Activated T-helper 1 cell treated with anti-CD3 and anti-CD28 coated beads, Interleukin-2, amount 50 U/mL, for 16 hours (primary cell): ENCODE measurements at places on chromosomes 5 and 9.

GRCh38 chr5:42991404-42992087 is 48.6 kb downstream of the ANXA2R start:
- DNase-seq, result no peak

DNA sequence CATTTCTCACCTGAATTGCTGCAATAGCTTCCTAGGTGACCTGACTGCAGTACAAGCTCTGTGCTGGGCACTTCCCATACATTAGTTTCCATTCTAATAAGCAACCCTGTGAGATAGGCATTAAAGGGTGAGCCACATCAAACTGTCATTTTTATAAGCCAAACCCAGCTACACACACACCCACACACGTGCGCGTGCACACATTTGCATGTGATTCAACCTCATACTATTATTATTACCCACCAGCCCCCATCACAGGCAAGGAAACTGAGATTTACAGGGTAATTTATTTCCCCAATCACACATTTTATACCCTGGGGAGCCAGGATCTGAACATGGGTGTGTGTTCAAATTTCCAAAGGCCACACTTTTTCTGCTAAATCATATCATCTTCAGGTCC is 93.6 kb downstream of the TTLL11 start:
- no peak for DNase-seq

- DNase-seq, result no peak
Observed at GRCh38 chr5:73419465-73420390, 28.8 kb downstream of the FOXD1 start.

GRCh38 chr9:2059274-2059929 is 44.3 kb downstream of the SMARCA2 start:
- DNase-seq, result no peak

- no peak for DNase-seq
Observed at GRCh38 chr5:53080271-53080670, 29.3 kb downstream of the MOCS2 start.

DNA sequence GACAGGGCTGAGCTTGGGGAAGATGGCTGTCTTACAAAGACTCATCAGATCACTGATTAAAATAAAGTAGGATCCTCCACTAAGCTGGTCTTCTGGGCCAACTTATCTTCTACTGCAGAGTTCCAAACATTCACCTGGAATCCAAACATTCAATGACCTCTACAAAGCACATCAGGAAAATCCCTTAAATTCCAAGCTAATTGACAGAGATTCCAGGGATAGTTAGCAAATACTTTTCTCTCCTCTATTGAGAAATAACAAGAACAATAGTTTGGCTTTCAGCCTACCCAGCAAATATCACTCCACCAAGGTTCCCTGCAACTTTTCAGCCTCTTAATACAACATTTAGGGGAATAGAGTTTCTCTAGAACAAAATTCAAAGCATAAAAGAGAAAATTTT is 140.6 kb upstream of the LIFR start:
- DNase-seq, result no peak

DNA sequence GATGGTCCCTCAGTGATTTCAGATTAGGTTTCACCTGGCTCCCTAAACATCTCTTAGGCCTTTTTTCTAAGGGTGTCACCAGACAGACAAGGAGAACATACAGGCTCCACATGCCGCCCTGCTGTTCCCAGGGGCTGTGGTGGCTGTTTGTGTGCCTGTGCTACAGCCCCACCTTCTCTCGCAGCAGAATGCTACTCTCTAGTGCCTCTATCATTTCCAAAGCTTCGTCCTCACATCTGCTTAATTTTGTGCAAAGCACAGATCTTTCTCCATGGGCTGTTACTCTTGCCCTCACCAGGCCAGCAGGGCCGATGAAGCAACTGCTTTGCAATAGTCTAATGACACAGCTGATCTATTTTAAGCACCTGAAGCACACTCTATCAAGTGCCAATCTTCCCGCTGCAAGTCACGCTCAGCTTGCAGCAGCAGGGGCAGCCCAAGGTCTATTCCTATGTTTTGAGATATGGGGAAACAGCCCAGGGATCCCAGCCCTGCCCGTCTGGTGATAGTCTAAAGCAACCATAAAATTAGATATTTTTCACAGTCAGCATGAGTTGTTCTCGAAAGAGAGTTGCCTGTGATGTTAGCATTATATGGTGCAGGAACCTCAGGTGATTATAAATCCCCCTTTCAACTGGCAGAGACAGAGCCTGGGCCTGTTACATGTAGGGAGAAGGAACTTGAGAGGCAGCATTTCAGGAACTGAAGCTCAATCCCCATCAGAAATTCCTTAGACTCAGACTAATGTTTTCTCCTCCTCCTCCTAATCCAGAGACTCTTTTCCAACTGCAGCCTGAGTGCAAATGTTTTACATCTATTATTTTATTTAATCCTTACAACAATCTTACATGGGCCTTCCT is 12.7 kb downstream of the ABLIM3 start:
- no peak for DNase-seq

GRCh38 chr5:135241536-135241935 is 157.5 kb downstream of the MACROH2A1 start:
- DNase-seq, result no peak

- DNase-seq, result no peak
Observed at GRCh38 chr9:7980691-7981289, 181.2 kb upstream of the DMAC1 start.

- no peak for DNase-seq
Observed at GRCh38 chr5:181204113-181204825, 727 bp downstream of the TRIM7 start.

GRCh38 chr9:121825031-121825691 is 173.7 kb downstream of the DAB2IP start:
- no peak for DNase-seq

GRCh38 chr9:3256571-3257330 is 269.1 kb downstream of the RFX3 start:
- DNase-seq, result no peak

- DNase-seq, result no peak
Observed at GRCh38 chr5:40652441-40653220, 27.1 kb upstream of the PTGER4 start.

GRCh38 chr5:133415506-133415905 is 196.8 kb downstream of the FSTL4 start:
- DNase-seq, result no peak

DNA sequence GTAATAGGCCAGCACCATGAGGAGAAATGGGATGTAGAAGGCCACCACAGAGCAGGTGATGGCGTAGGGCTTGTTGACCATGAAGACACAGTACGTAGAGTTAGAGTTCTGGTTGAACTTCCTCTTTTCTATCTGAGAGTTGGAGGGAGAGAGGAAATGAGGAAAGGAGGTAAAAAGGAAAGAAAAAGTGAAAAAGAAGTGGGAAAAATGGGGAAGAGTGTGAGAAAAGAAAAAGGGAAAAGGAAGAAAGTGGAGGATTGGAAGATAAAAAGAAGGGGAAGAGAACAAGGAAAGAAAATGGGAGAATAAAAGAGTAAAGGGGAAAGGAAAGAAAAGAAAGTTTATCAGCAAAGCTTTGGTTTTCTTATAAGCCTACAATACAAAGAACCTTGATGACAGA is 126.1 kb downstream of the FBXO38 start:
- DNase-seq, result no peak

DNA sequence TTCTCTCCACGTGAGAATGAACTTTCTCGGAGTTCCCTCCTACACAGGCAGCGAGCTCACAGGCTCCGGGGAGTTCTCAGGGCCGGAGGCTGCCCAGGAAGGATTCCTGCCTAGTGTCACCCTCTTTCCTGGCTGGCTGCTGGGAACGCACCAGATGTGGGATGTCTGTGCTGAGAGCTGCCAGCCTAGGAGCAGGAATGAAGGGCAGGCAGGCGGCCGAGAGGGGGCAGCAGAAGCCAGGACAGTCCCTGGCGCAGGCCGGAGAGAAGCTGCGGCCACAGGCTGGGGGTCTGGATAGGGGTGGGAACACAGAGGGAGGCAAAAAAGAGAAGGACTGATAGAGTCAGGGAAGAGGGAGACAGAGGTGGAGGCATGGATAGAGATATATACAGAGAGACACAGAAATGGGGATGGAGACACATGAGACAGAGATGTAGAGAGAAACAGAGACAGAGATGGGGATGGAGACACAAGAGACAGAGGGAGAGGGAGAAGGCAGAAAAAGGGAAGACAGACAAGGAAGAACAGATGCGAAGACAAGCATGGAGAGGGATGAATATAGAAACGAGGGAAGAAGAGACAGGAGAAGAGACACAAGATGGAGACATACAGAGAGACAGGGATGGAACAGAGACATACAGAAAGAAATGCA is 25.3 kb upstream of the ENHO start:
- DNase-seq, result no peak

- no peak for DNase-seq
Observed at GRCh38 chr9:4638968-4639367, 23.1 kb upstream of the PLPP6 start.

DNA sequence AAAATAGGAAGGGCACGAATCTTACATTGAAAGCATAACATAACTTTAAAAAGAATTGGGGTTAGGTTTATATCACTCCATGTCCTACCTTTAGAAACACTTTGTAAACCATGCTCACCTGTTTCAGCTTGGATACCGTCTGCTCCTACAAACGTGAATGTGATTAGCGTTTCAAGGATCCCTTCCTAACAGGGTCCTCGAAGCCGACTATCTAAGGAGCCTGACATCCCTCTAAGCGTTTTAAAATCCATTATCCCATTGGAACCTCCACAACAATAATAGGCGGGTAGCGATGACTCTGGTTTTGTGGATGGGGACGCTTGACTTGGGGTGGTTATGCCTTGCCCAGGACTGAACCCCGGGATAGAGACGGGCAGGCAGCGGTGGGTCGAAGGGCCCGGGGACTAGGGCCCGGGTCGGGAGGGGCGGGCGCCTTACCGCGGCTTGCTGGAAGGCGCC is 937 bp downstream of the SVEP1 start:
- DNase-seq, result no peak

- DNase-seq, result no peak
Observed at GRCh38 chr5:111252799-111253545, 28.8 kb downstream of the CAMK4 start.

- DNase-seq, result no peak
Observed at GRCh38 chr9:37621273-37622121, 29.1 kb upstream of the TOMM5 start.

GRCh38 chr5:141199359-141200235 is at the start of gene PCDHB11:
PCDHB11 (plus strand) TSS chr5:141199627; CDS start chr5:141199775, 148 bp downstream.
- no peak for DNase-seq

GRCh38 chr9:33425128-33425533 is 22.3 kb downstream of the AQP3 start:
- DNase-seq, result no peak

GRCh38 chr9:37005517-37006140 is 28.4 kb downstream of the PAX5 start:
- no peak for DNase-seq

DNA sequence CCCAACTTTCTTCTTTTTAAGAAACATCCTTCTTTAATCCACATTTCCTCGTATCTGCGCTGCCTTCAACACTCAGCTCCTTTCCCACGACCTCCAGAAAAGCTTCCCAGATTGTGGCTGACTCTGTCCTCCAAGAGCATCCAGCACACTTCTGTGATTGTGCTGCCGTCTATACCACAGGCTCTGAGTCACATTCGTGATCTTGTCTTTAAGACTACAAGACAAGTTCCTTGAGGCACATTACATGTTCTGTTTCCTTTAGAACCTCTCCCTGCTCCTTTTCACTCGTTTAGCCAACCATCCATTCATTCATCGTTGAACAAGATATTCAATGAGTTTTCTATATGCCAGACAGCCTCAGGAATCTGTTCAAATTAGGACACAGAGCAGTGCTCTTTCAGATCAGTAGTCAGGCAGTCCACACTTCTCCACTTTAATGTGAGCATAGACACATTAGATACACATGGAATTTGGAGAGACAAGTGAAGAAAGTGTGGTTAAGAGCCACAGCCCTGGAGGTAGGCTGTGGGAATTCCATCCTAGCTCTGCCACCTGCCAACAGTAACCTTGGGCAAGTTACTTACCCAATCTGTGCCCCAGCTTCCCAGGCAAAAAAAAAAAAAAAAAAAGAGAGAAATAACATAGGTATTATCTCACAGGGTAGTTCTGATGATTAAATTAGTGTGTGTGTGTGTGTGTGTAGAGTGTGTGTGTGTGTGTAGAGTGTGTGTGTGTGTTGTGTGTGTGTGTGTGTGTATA is 18.9 kb downstream of the WHRN start:
- DNase-seq, result no peak

- no peak for DNase-seq
Observed at GRCh38 chr9:93585259-93585658, 8.9 kb downstream of the PHF2 start.
